Hypothalamus (tissue), 51 donors: ENCODE measurements at places on chromosomes 5 and 9.

GRCh38 chr9:132795511-132796303 is 82.4 kb downstream of the AK8 start:
- no peak for DNase-seq

DNA sequence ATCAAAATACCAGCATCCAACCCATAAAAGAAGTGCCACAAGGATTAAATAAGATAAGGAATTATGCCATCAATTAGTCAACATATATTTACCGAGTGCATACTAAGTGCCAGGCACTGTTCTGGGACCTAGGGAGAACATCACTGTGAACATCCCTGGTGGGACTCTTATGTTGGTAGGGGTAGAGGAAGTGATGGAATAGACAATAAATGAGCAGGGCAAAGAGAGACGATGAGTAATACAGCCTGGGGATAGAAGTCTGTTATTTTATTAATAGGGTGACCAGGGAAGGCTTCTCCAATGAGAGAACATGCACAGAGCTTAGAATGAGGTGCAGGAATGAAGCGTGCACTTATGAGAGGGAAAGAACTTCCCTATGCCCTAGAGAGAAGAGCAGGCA is 47.4 kb upstream of the VLDLR start:
- DNase-seq: no peak

- DNase-seq: no peak
Observed at GRCh38 chr9:86637515-86637914, 283.3 kb upstream of the TUT7 start.

DNA sequence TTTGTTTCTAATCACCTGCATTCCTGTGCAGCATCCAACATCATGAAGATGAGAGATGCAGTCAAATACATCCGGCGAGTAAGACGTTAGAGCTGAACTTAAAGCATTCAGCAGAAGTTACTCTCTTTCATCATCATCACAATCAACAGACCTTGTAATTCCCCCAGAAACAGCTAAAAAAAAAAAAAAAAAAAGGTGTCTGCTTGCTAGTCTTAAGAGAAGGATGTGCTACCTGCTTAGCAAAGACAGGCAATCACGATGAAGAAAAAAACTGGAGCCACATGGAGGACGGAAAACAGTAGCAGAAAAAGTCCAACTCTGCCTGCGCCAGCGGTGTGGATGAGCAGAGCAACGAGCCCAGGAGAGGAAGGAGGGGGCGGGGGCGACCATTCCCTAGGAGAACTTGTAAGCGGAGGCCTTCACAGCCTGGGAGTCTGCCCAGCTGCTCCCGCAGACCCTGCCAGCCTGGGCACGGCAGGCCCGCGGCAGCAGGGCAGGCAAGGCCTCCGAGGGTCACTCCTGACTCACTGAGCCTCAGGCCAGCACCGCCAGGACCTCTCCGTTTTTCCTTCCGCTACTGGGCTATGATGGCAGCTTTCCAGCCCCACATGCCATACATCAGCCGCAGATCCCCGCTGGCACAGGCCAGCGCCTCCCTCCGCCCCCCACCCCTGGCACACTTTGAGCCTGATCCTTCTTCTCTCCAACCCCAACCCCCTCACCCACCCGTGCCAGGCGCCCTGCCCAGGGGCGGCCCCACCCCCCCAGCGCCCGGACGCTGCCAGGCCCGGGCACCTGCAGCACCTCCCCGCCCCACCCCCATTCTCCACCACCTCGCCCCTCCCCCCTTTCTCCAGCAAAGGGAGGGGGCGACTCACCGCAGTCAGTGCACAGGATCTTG is 1.4 kb downstream of the NRG2 start:
- peak; percentile 71 for DNase-seq

DNA sequence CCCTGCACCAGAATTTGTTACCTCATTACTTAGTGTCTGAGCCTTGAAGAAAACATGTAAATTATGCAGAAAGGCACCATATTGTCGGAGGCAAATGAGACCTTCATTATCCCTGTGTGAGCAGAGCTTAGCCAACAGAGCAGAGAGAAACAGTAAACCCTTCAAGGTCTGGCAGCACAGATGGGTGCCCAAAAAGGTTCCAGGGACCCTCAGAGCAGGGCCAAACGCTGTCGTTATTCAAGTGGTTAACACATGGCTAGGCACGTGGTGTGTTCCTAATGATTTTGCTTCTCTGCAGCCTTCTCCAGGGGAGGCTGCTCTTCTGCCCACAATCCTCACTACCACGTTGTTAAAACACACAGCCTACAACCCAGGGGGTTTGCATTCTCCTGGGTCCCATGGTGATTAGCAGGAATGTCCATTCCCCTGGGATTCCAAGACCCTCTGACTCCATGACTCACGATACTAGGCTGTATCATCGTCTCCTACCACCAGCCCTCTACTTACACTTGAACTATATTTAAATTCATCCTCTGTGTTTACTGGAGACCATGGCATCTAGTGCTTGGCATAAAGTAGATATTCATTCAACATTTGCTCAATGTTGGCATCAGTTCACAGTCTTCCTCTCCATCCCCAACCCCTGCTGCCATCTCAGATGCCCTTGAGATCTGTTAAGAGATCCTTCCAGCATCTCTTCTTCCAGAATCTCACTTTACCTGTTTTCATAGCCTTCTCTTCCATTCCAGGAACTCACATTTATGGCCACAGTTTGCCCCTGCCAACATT is 174.5 kb upstream of the RAD23B start:
- DNase-seq: no peak

- DNase-seq: no peak
Observed at GRCh38 chr5:140319833-140320232, 16.9 kb upstream of the PFDN1 start.
